ENCODE measurements at places on chromosomes 12 and 14.

GRCh38 chr14:56996721-56997399 is 186.6 kb upstream of the OTX2 start:
- no peak for DNase-seq

GRCh38 chr12:19451196-19451595 is 11.9 kb downstream of the AEBP2 start:
- DNase-seq, result no peak

GRCh38 chr14:51304438-51304837 is 64.4 kb downstream of the TMX1 start:
- no peak for DNase-seq

DNA sequence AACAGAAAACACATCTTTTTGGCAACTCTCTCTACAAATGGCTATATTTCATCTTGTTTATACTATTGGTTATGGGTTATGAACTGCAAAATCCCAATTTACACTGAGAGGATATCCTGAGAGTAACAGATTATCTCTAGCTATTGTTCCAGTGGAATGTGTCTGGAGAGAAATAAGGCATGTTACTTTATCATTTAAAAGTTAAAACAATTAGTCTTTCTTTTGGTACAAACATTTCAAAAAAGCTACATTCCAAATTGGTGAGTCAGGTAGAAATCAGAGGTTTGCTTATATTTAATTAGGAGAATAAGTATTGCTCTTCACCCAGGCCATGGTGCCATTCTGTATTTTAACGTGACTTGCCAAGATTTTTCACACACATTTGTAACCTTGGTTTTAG is 411.6 kb downstream of the CCER1 start:
- no peak for DNase-seq

- DNase-seq, result no peak
Measured at GRCh38 chr12:3750616-3751015, 2.3 kb downstream of the CRACR2A start.

GRCh38 chr14:34175574-34175973 is 224.7 kb upstream of the EGLN3 start:
- no peak for DNase-seq

DNA sequence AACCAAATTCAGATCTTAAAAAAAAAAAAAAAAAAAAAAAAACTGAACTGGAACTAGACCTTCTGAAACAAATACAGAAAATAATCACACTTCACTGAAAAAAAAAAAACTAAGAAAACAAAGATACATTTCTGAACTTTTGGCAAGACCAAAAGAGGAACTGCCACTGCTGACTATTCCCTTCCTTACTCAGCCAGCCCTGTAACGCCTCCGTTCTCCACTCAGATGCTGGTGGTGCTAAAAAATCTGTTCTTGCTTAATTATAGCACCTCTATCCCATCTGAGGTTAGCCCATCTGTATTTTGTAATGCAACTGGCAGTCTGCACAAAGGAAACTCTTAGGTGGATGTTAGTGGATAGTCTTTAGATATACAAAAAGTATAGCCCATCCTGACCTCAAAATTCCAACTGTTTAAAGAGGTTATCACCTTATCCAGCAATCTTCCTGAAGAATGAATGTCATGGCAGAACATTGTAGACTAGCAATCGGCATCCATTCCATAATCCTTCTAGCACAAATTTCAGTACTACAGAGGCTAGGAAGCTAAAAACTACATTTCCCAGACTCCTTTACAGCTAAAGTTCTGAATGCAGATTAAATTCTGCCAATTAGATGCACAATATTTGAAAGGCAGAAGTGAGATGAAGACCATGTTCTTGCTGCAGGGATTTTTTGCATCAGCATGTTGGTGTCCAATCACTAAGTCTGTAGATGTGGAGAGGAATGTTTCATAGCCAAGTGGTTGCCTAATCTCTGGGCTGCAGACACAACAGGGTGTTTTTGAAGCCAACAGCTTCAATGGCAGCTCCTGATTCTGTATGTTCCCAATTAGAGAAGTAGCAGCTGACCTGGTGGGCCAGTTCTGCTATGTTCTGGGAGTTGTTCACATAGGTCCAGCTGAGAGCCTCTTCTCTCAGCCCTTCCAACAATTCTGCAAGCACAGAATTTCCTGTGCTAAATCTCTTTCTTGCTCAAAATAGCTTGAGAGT is 5.7 kb downstream of the MAP3K9 start:
- no peak for DNase-seq

GRCh38 chr12:6026998-6027397 is 81.9 kb upstream of the ANO2 start:
- no peak for DNase-seq

DNA sequence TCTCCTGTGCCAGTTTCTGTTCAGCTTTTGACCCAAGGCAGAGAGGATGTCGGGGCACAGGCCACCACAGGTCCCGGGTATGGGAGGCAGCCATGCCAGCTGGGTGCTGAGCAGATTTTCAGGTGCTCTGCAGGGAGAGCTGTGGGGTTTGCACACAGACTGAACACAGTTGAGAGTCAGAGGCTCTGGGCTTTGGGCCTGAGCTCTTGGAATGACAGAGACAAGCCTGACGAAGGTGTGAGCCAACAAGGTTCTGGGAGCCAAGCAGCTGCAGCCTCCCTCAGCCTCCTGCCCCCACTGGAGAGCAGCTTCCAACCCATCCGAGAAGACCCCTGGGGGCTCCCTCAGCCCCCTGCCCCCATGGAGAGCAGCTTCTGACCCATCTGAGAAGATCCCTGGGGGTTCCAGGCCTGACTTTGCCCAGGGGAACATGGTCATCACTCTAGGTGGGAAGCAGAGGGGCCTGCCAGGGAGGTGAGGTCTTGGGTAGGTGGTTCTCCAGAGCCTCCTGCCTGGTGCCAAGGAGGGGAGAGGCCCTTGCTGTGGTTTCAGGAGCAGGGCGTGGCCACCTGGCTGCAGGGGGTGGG is 13.8 kb downstream of the FBRSL1 start:
- no peak for DNase-seq

- DNase-seq, result no peak
Measured at GRCh38 chr12:105417732-105418131, 87.2 kb downstream of the C12orf75 start.

DNA sequence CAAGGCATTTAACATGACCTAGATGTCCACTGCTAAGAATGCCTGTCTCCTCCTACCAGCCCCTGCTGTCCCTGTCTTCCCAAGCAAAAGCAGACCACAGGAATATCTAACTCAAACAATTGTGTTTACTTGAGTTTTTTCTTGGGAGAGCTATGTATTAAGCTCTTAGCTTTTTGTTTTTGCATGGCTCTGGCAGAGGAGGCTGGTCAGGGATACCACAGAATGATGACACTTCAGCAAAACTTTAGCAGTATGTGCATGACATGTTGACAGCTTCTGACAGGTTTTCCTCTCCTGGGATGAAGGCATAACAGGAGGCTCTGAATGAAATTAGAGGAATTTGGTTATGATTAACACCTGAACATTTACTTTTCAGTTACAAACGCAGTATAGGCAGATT is 6.9 kb downstream of the TMBIM6 start:
- no peak for DNase-seq

GRCh38 chr14:64598404-64598803 is 48.6 kb downstream of the PPP1R36 start:
- DNase-seq, result no peak

DNA sequence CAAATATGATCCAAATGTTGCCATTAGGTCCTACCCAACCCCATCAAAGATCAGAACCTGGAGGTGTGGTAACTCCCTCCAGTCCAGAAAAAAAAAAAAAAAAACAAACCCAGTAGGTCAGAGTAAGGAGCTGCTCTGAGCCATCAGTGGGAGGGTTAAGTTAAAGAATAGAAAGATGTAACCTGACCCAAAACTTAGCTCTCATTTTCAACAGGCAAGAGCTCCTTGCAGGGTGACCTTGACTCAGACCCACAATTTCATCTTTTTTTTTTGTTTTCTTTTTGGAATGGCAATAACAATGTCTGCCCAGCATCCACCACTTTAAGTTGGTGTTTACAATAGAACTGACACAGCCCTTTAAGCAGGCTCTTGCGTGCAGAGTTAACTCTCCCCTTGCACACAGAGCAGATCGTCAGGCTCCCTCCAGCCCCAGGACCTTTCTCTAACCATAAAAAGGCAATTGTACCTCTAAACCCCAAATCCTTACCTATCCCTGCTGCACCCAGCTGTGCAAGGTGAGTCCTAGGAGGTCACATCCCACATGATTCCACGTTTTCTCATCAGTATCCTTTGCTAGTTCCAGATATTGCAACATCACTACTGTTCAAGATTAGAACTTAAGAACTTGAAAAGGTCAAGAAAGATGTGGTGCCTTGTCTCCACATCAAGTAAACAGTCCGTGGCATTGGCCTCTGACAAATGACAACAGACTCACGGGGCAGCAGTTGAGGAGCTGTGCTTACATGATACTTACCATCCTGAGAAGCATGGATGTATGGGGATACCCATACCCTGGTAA is 178.6 kb upstream of the EEA1 start:
- DNase-seq, result no peak

- no peak for DNase-seq
Measured at GRCh38 chr12:1099158-1099557, 108.1 kb downstream of the ERC1 start.

Data from T-helper 17 cell (primary cell).